Common myeloid progenitor, CD34-positive (primary cell): ENCODE measurements at places on chromosomes 13 and 19.

DNA sequence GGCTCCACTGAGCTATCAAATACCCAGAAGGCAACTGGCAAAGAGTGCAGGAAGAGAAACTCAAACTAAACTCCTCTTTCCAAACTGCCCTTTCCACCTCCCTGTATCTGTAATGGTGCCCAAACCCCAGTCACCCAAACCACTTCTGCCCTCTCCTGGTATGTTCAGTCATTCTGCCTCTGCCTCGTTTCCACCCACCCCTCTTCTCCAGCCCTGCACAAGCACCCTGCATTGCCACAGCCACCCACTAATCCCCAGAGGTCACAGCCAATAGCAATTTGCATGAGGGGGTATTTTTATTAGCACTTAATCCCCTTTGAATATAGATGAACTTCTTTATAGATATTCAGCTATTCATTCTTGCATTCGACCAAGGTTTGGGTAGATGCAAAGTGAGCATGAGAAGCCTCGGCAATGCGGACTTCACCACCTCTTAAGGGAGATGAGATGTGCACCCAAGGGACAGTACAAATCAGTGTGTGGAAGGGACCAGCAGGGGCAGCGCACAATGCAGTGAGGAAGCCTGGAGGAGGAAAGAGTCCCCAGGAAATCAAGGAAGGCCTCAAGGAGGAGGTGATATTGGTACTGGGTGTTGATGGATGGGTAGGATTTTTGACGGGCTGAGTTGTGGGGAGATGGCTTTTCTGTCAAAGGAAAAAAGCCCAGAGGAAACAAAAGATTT lies 12.4 kb downstream of the TMEM272 start:
- no peak overlapping the region for H3K4me3 ChIP-seq
- H3K4me1 ChIP-seq: peaks cover 36% of the 10 kb centered on the region
- DNase-seq: peak; percentile 77
- H3K27ac ChIP-seq: no peak overlapping the region
- H3K27me3 ChIP-seq: no peaks in the 10 kb centered on the region

DNA sequence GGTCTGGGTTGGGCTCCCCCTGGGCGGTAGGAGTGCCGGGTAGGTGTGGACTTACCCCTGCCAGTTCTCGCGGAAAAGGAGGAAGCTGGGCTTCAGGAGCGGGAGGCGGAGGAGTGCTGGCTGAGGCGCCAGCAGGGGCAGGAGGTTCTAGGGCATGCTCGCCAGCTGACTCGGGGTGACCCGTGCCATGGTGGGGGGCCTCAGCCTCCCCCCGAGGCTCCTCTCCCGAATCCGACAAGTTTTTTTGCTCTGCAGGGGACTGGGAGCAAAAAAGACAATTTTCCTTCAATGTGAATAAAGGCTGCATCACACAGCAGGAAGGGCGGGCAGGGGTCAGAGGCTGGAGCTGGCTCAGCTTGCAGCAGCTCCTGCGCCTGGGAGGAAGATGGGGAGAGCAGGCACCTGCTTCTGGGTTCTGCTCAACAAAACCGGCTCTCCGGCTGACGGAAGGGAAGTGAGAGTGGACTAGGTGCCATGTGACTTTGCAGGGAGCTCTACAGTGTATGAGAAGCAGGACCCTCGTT lies 26.5 kb downstream of the RANBP3 start:
- H3K36me3 ChIP-seq: peaks cover 12% of the 10 kb centered on the region
- no peak for DNase-seq
- H3K27ac ChIP-seq: no peak overlapping the region
- no peak overlapping the region for H3K4me3 ChIP-seq
- peaks cover 67% of the 10 kb centered on the region for H3K4me1 ChIP-seq
- no peaks in the 10 kb centered on the region for H3K27me3 ChIP-seq

- H3K27ac ChIP-seq: no peak overlapping the region
- no peak overlapping the region for H3K4me3 ChIP-seq
- DNase-seq: peak; percentile 65
These were observed 62.3 kb downstream of the CCDC70 start for GRCh38 chr13:51923983-51924539.

DNA sequence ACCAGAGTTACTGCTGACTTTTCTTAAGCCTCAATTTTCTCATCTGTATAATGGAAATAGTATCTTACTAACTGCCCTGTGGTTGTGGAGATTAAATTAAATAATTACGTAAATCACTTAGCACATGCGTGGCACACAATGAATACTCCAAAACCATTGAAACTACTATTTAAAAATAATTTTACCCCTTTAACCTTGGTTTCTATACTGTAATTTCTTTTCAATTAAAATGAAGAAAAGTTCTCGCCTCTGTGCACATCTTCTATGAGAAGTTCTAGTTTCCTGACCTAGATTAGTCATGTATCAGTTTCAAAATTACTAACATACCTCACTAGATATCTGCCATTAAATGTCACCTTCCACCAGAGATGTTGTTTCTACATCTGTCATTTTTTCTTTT lies 5.7 kb downstream of the SLITRK1 start:
- H3K36me3 ChIP-seq: no peaks in the 10 kb centered on the region
- peaks cover 30% of the 10 kb centered on the region for H3K4me1 ChIP-seq
- no peak overlapping the region for H3K4me3 ChIP-seq

DNA sequence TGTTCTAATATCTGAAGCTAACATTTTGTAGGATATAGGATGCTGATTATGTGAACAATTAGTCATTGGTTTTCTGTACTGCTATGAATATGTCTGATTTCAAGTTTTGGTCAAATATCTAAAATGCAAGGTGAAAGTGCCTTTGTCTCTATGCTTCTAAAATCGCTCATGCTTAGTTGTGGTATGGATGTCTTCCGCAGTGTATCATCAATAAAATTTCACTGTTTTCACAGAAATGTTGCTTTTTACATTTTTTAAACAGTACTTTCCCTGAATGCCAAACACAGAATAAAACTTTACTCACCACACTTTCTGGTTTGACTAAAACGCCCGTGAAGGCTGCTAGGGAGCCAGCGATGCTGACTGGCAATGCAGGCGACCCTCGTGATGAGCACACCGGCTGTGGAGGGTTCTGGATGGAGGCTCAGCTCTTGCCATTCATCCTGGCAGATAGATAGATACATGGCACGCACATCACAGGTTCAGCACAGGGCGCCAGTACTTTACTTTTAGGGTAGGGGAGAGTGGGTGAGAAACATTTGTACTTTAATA lies 40.1 kb downstream of the SLC7A9 start:
- H3K4me3 ChIP-seq: no peak overlapping the region
- H3K27me3 ChIP-seq: no peaks in the 10 kb centered on the region
- no peak for DNase-seq
- H3K27ac ChIP-seq: no peak overlapping the region
- no peaks in the 10 kb centered on the region for H3K36me3 ChIP-seq
- no peaks in the 10 kb centered on the region for H3K4me1 ChIP-seq

DNA sequence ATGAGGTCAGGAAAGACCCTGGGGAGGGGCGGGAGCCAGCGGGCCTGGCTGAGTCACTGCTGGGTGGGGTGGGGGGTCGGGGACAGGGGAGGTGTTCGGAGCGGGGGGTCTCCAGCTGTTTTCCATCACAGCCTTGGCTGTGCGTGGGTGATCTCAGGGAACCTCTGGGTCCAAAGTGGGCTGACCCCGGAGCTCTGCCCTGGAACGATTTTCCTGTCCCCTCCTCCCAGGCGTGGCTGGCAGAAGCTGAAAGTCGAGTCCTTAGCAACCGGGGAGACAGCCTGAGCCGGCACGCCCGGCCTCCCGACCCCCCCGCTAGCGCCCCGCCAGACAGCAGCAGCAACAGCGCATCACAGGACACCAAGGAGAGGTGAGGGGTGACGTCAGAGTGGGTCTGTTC lies 10.6 kb downstream of the TRIP10 start:
- H3K36me3 ChIP-seq: peaks cover 13% of the 10 kb centered on the region
- H3K4me3 ChIP-seq: no peak overlapping the region
- H3K27me3 ChIP-seq: no peaks in the 10 kb centered on the region
- peaks cover 8% of the 10 kb centered on the region for H3K4me1 ChIP-seq
- H3K27ac ChIP-seq: no peak overlapping the region

GRCh38 chr13:107586216-107586615 lies 629.1 kb downstream of the LIG4 start:
- H3K4me1 ChIP-seq: no peaks in the 10 kb centered on the region
- no peaks in the 10 kb centered on the region for H3K27me3 ChIP-seq
- no peak overlapping the region for H3K27ac ChIP-seq
- no peaks in the 10 kb centered on the region for H3K36me3 ChIP-seq
- DNase-seq: no peak

GRCh38 chr19:18656337-18657086 lies 19.7 kb downstream of the KLHL26 start:
- H3K4me3 ChIP-seq: no peak overlapping the region
- no peak overlapping the region for H3K27ac ChIP-seq
- peaks cover 10% of the 10 kb centered on the region for H3K4me1 ChIP-seq
- DNase-seq: no peak
- H3K36me3 ChIP-seq: no peaks in the 10 kb centered on the region

GRCh38 chr19:17775245-17775927 lies 19.6 kb upstream of the B3GNT3 start:
- no peaks in the 10 kb centered on the region for H3K27me3 ChIP-seq
- DNase-seq: no peak
- no peaks in the 10 kb centered on the region for H3K4me1 ChIP-seq
- H3K4me3 ChIP-seq: no peak overlapping the region
- H3K27ac ChIP-seq: no peak overlapping the region
